ENCODE measurements at places on chromosomes 1 and 21. TPM values are rescaled to one million over a fixed set of nuclear protein-coding genes. Genes with fewer than 3 reads are reported as not detected.

DNA sequence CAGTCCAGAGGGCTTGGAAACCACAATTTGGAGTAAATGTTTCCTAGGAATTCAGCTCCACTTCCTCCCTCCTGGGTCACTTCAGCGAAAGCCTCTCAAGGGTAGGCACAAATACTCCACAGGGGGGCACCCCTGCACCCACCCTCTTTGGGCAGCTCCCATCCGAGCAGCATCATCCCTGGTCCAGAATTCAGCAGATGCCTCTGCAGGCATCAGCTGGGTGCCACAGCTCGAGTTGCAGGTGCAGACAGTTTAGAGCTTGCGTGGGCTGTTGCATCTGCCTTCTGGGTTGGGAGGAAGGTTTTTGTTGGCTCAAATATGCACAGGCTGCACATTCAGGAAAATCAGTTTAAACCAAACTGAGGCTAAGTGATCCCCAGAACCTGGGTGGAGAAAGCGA is 25.0 kb downstream of the KANK4 start:
- no peak for DNase-seq

The GBP4 gene
- 7.4 TPM for total RNA-seq

The S100A3 gene
- 0.70 TPM for total RNA-seq

DNA sequence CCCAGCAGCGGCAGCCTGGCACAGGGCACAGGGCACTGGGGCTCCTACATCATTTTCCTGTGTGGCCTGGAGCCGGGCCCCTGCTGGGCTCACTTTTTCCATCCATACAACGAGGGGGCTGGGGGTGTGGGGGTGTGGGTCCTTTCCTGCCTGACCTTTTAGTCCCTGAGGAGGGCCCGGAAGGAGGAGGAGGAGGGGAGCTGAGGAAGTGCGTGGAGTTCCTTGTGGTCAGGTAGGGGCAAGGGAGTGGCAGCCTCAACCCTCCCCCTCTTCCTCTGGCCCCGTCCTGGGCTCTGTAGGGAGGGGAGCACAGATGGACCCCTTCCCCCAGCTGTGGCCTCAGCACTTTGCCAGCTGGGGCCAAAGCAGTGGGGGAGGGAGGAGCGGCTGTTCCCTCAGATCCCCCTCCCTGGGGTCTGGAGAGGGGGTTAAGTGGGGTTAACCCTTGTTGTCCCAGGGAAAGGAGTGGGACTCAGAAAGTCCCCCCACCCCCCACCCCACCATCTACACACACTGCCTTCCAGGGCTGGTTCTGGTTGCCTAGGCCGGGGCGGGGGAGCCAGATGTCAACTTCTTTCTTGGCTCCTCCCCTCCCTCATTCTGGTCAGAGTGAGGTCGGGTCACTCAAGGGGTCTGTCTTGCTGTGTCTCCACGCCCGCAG is 5.7 kb downstream of the NTRK1 start:
- DNase-seq, result no peak

- DNase-seq, result no peak
Observed at GRCh38 chr1:184389446-184389845, 2.6 kb downstream of the C1orf21 start.

- DNase-seq, result no peak
Observed at GRCh38 chr1:214389734-214390133, 108.8 kb downstream of the SMYD2 start.

GRCh38 chr1:220990427-220991339 is 111.4 kb downstream of the HLX start:
- no peak for DNase-seq

The TRIM63 gene
- total RNA-seq, result 229 TPM

DNA sequence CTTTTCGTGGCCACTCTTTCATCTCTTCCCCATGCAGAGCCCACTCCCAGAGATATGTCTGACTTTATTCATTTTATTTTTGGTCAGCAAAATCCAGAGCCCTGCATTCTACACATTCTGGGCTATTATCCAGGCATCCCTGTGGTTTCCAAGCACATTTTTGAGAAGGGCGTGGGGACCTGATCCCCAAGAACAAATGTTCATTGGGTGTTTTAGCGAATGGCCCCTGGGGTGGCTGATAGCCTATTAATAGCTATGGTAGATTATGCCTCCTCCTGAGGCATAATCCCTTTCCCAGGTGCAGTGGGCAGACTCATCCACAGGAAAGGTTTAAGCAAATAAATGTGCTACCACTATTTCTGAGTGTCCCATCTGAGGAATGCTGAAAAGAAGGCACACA is 511.8 kb upstream of the USP24 start:
- DNase-seq, result no peak

GRCh38 chr1:74652711-74653139 is 20.9 kb downstream of the ERICH3 start:
- DNase-seq, result no peak

DNA sequence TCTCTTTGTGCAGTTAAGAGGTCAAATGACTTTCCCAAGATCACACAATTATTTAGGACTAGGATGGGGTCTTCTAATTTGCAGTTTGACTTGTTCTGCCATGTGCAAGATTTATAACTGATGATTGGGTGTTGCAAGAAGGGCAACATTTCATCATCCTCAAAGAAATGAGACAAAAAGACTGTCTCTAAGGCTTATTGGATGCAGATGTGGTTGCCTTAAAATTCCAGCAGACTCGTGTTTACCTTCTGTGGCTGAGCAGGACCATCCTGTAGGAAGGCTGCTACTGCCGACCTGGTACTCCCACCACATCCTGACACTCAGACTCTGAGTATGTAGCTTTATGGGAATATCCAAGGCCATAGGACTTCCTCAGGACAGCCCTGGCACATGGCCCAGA is 99.9 kb upstream of the SGIP1 start:
- no peak for DNase-seq

DNA sequence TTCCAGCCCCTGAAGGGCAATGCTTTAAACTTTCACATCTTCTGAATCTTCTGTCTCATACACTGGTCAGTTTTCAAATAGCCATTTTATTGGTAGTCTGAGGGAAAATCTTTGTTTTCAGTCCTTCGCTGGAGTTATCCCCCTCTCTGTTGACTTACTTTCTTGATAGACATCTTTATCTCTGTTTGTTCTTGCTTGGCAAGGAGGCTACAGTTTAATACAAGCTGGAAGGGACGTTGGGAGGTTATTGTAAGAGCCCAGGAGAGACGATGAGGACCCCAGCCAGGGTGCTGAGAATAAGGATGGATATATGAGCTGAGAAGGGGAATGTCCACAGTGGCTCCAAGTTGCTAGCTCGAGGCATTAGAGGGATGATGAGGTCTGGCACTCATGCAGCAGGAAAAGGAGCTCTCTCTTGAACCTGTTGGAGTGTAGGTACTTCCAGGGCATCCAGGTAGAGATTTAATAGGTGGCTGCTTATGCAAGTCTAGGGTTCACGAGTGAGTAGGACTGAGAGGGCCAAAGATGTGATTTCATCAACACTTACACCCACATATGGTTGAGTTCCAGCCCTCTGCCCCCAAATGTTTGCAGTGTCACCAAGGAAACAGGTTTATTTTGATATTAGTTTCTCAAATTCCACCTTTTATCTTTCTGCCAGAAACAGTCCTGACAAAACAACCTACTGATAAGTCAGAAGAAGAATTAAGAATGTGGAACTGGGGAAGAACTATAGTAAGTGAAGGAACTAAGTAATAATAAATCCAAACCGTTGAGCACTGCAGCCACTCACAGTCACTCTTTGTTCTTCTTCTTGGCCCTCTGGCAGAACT is 237.3 kb upstream of the PROX1 start:
- no peak for DNase-seq

The IL6R gene
- 10.3 TPM for total RNA-seq

DNA sequence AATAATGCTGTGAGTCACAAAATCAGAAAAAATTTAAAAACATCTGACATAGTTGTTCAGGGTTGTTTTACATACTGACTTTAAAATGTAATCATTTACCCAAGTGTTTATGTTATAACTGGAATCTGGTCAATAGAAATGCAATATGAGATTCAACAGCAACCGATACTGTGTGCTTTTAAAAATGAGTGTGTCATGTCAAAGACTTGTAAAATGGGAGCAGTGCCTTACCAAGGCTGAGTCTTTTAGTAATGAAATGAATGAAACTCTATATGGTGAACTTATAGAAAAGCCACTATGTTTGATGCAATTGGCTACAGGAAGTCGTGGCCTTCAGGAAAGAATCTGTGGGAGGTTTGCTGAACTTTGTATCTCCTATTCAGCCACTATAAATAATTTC is 570.2 kb downstream of the DPYD start:
- DNase-seq, result no peak

GRCh38 chr1:229625071-229625914 is 629 bp downstream of the TAF5L start:
- peak; percentile 66 for DNase-seq

DNA sequence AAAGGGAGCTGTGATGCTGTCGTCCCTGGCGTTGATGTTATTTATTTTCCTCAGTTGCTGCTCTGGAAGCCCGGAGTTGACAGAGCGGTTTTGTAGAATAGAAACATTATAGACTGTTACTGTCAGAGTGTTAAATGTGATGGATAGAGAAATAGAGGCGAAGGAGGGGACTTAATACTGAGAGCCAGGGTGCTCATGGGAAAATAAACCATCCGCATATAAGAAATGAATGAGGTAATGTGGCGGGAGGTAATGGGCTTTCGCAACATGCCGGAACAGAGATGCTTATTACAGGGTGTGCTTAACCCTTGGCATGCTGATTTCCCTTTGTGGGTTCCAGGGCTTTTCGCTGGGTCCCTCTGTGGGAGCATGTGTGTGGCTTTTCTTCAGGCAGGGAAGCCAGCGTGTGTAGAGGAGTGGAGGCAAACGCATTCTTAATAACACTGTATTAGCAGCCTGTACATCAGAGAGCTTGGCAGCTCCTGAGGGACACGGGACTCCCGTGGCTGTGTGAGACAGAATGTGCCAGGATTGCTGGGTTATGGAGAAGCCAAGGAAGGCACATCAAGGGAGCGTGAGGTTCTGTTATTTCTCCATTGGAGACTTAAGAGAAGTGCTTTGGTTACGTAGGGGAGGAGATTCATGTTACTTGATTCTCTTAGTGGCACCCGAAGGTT is 141.0 kb downstream of the PBX1 start:
- peak; percentile 47 for DNase-seq

DNA sequence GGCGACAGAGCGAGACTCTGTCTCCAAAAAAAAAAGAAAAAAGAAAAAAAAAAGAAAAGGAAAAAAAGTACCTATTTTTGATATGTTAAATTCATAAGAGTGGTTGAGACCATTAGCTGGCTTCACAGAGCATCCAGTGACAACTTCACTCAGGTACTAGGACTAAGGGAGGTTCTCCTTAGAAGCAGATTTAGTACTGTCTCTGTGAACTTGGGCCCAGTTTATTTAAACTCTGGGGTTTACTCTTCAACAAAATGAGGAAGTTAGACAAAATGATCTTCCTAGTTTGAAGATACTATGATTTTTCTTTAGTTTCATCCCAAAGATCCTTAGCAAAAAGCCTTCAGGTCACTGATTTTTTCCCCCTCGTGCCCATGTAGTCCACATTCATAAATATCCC is 21.2 kb downstream of the MACO1 start:
- DNase-seq, result no peak

The BSND gene
- total RNA-seq, result not detected

GRCh38 chr1:172236958-172237357 is 183.5 kb upstream of the C1orf105 start:
- DNase-seq, result no peak

- DNase-seq, result no peak
Observed at GRCh38 chr1:92837062-92837461, 5.2 kb downstream of the RPL5 start.

The SMIM34 gene
- not detected for total RNA-seq

The FCRL5 gene
- total RNA-seq, result 0.11 TPM

DNA sequence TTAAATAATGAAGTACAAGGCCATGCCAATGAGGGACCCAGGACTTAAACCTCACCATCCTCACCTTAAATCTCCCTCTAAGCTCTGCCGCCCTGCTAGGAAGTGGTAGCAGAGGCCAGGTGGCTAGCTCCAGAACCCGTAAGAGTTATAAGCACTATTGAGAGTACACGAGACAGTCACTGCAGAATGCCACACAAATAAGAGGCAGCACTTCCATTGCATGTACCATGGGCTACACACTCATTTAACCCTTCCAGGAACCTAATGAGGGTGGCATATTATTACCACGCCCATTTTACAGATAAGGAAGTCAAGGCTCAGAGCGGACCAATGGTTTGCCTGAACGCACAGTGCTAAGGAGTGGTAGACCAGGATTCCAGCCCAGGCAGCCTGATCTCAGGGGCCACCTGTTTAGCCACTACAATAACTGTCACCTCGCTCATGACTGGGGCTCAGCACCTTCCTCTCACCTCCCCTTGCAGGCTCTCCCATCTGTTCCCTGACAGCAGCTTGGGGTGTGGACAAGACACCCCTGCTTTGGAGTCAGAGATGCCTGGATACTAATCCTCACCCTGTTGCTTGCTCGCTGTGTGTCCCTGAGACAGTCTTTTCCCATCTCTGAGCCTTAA is 54.8 kb upstream of the ID3 start:
- DNase-seq, result no peak

The SVBP gene
- total RNA-seq, result 9.6 TPM

DNA sequence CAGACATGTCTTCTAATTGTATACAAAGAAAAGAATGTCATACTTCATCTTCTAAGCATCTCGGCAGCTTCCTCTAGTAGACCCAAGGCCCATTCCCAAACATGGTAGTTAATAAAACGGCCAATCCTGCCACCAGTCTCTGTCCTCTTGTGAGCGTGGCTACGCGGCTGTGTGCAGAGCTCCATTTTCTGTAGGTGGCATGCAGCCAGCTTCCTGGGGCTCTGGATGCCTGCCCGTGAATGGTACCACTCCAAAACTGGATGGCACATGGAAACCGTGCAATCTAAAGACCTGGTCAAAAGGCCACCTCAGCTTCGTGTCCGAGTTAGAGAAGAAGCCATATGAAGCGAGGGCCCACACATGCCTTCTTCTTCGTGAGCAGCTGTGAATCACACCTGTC is 110.7 kb downstream of the SIPA1L2 start:
- peak; percentile 64 for DNase-seq

DNA sequence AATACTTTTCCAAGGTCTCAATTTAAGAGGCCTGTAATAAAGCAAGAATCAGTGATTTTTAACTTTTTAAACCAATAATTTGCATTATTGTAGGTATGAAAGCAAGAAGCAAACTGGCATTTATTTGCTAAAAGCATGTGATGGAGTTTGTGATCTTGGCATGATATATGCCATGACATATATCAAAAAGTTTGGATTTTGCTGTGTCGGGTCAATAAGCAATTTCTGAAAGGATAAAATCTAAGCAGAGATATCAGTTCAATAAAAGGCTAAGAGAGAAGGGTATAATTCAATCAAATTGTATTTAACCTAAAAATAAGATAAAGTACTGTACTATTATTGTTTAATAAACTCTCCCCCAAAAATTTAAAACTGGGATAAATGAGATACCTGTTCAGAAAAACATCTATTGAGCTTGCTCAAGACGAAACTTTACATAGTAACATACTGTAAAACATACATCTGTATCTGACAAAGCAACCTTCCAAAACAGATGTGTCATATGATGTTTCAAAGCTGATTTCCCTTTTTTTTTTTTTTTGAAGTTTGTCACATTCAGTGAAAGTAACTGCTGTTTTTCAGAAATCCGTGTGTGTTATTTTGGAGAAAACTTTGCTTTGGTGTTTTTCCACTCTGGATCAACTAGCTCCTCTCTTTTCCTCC is 74.5 kb downstream of the TGFBR3 start:
- no peak for DNase-seq
